ENCODE measurements at places on chromosomes 3 and 15. TPM values are rescaled to one million over a fixed set of nuclear protein-coding genes. Genes with fewer than 3 reads are reported as not detected.
A peak's percentile ranks its signal among the peaks of the same experiment; 100 is the strongest.

C2CD4A gene
- 0.79 TPM for total RNA-seq

SEMA5B gene
- 20.9 TPM for total RNA-seq

SHF gene
- total RNA-seq, result 29.1 TPM

GPR160 gene
- total RNA-seq, result 7.2 TPM

FBXL2 gene
- 34.1 TPM for total RNA-seq

DNA sequence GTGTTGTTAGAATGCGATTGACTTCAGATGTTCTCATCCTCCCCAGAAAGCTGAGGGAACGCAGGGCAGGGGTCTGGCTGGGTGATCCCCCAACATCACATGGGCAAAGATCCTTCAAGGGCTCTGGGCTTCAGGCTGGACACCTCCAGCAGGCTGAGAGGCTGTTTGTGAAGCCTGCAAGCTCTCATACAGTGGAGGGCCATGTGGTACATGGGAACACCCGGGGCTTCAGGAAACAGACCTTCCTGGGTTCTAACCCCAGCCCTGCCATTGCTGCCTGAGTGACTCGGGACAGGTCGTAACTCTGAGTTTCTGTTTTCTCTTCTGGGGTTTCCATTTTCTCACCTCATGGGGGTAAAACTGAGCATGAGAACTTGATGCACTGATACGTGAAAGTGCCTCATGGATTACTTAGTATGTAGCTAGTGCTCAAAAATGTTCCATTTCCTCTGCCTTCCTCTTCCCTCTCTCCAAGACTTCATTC is 81.2 kb downstream of the TLE3 start:
- no peak for DNase-seq

DNA sequence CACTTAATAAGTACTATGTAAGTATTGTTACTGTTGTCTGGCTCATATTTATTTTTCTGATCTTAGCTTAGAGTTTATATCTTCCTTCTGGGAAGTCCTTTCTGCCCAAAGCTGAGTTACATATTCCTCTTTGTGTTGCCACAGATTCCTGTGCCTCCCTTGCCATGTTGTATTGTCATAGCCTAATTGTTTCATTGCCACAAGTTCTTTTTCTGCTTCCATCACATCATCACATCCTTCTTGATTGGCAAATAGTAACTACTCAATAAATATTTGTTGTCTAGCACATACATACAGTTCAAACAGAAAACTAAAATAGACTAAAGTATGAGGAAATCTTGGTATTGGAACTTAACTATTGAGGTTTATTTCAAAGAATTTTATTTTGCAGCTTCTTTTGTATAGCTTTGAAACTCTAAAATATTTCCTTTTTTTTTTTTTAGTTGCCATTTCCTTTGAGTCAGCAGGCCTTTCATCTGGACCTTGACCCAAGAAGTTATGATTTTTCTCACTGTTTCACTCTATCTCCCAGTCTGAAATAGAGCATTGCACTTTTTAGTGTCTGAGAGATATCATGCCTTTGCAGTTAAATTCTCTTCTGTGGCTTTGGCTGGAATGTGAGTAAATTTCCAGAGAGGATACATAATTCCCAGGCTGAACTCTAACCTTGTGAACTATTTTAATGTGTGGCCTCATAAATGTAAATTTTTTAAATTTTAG is 98.2 kb downstream of the ZNF609 start:
- DNase-seq, result no peak

- no peak for DNase-seq
These were observed 2.5 kb upstream of the GPR176 start for GRCh38 chr15:39922462-39923092.

- no peak for DNase-seq
These were observed 258.7 kb upstream of the PPP2R3A start for GRCh38 chr3:135706758-135707375.

GRCh38 chr3:9247941-9248521 is 1.4 kb downstream of the SRGAP3 start:
- DNase-seq, result peak; percentile 64

GRCh38 chr3:13266651-13267362 is 153.3 kb downstream of the NUP210 start:
- no peak for DNase-seq

- DNase-seq, result no peak
These were observed 18.4 kb downstream of the MEIS2 start for GRCh38 chr15:37081983-37082382.

- peak; percentile 52 for DNase-seq
These were observed 141.3 kb upstream of the PROK2 start for GRCh38 chr3:71926262-71926600.

DNA sequence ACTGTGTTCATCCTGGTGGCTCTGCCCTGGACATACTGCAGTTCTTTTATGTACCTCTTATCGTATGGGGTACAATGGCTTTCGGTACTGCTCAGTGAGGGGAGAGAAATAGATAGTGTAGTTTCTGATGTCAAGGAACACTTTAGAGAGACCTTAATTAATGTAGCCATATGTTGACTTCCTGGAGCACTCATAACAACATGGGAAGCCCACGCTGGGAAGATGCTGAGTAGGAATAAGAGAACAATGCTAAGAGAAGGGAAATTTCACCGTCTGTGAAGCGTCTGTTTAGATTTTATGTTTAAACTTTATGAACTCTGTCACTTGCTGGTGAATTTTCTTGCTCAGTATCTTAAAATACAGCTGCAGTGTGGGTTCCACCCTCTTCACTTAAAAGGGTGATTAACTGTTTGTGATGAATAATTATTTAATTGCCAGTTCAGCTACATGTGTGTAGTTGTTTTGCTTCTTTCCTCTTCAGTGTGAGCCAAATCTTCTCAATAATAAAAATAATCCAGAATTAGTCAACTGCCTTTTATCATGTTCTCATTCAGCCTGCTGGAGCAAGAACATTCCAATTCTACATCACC is 373.1 kb upstream of the TPRG1 start:
- no peak for DNase-seq

DNA sequence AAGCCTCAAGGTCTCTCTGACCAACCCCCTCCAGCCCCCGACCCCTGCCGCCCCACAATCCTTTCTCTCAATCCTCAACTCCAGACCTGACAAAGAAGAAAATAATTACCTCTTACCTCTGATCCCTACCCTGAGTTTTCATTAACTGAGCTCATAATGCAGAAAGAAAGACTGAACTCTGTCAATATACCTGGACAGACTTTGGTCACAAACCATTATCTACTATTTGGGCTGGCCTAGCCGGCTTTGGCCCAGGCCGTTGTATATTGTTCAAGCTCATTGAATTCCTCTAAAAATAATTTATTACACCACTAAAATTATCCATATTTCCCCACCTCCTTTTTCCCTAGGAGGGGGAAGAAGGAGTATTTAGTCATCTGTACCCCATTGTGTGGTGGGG is 29.3 kb upstream of the SPTSSB start:
- DNase-seq, result no peak

DNA sequence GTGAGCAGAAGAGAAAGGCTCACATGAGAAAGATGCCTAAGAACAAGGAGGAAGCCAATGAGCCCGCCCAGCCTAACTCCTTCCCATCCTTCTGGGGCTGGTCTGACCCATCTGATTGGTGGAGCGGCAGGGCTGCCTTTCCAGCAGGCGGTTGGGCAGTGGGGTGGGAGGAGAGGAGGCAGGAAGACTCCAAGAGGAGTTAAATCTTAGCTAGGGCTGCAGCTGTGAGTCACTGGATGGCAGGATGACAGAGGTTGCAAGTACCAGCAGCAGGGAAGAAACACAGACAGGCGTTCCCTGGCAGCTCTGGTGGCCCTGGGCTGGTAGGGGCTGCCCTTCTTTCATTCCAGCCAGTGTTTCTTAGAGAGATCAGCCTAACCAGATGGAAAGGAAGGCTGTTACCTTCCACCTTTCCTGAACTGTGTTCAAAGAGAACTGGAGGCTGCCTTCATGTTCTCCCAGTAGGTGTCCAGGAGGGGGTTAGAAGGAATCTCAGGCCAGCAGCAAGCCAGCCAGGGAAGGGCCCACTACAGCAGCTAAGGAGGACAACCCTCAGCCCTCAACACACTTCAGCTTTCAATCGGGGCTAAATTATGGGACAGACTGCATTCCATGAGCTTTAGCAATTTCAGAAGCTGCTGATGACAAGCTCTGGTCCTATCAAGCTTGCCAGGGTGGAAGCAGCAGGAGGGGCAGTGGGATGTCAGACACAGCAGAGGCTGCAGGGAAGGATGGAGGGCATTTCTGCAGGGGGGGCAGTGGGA is 50.3 kb downstream of the CHSY1 start:
- peak; percentile 57 for DNase-seq

GRCh38 chr3:14389166-14389606 is 13.2 kb upstream of the SLC6A6 start:
- DNase-seq, result no peak

All from spinal cord (tissue), 10 donors.